ENCODE measurements at places on chromosomes 7 and 10.

DNA sequence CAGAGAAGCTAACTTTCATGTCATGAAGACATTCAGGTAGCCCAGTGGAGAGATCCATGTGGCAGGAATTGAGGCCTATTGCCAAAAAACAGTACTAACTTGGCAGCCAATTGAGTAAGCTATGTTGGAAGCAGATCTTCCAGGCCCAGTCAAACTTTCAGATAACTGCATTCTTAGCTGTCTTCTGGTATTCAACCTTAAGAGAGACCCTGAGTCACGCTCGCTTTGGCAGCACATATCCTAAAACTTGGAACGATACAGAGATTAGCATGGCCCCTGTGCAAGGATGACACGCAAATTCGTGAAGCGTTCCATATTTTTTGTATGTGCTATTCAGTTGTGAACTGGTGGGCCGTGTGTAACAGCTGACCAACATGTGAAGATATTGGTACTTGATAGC lies 17.6 kb upstream of the ZNF518A start:
- DNase-seq, result no peak

DNA sequence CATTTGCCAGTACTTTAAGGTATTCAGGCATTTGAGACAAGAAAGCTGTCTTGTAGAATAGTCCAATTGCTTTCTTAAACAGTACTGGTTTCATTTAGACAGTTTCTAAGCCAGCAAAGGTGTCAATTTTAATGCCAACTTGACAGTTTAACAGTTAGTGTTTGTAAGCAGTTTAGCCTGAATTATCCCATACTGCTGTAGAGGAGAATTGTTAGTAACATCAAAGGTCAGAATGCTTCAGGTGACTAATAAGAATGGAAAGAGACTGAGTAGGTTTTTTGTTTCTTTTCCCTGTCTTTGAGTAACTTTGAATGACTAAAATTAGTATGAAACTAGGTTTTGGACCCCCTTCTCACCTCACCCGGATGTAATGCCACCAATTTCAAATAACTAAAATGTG lies 29.5 kb upstream of the VDAC2 start:
- no peak for DNase-seq

GRCh38 chr10:48725708-48726107 lies 41.0 kb downstream of the WDFY4 start:
- DNase-seq, result no peak

- DNase-seq, result no peak
Observed at GRCh38 chr10:58796242-58796641, 283.6 kb downstream of the BICC1 start.

DNA sequence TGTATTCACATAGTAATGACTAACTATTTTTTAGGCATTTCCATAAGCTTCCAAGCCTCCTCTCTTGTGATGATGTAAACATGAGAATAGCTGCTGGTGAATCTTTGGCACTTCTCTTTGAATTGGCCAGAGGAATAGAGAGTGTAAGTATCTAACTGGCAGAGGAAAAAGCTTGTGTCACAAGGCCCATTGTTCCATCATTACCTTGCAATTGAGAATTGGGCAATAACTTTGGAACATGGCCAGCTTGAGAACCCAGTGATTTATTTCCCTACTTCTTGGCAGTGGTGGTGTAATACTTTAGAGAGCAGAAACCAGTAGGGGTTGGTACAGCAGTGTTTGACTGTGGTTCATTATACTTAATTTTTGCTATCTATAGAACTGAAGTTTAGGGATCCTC lies 12.0 kb downstream of the IFRD1 start:
- no peak for DNase-seq

DNA sequence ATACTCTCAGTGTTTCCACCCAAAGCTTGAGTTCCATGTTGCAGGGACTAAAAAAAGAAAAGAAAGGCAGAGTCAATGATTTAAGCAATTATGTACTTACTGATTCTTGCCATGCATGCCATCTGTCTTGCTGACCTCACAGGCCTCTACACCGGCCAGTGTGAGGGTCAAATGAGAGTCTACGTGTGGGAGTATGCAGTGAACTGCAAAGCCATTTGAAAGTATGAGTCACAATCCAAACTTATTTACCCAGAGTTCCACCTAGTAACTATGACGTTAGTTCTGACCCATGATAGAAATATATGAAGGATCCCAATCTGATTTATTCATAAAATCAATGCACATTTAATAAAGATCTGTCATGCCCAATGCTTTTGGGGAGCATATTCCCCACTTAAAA lies 26.5 kb downstream of the PDE1C start:
- no peak for DNase-seq

DNA sequence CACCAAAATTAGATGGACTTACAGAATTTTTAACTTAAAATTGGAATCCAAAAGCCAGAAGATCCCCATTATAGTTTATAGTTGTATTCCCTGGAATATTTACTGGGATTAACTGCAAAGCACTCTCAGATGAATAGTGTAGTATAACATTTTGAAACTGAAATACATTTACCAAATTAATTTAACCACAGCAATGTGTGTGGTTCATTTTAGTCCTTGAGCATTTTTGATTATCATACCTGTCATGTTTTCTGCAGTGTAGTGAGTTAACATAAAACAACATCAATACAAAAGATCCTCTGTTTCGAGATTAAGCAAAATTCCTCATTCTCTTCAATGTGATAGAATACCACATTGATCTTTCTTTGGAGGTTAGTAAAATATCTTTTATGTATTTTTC lies 3.7 kb downstream of the VIM start:
- no peak for DNase-seq

DNA sequence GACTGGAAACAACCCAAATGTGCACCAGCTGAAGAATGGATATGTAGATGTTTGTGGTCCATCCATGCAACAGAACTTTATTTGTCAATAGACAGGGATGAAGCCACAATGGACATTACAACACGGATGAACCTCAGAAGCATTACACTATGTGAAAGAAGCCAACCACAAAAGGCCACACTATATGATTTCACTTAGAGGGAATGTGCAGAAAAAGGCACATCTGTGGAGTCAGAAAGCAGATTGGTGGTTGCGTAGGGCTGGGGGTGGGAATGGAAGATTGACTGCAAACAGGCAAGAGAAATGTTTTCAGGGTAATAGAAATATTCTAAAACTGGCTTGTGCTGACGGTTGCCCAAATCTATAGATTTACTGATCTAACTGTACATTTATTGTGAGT lies 34.3 kb upstream of the WASHC2A start:
- DNase-seq, result no peak

- DNase-seq, result no peak
Observed at GRCh38 chr7:70695795-70696083, 436.2 kb upstream of the GALNT17 start.

DNA sequence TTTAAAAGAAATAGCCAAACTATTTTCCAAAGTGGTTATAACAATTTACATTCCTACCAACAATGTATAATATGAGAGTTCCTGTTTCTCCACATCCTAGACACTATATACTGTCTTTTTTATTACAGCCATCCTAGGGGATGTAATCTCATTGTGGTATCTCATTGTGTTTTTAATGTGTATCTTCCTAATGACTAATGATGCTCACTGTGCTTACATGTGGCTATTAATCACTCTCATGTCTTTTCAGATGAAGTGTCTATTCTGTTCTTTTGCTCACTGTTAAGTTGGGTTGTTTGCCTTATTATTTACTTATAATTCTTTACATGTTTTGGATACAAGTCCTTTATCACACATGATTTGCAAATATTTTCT lies 71.8 kb downstream of the ZNF438 start:
- no peak for DNase-seq

DNA sequence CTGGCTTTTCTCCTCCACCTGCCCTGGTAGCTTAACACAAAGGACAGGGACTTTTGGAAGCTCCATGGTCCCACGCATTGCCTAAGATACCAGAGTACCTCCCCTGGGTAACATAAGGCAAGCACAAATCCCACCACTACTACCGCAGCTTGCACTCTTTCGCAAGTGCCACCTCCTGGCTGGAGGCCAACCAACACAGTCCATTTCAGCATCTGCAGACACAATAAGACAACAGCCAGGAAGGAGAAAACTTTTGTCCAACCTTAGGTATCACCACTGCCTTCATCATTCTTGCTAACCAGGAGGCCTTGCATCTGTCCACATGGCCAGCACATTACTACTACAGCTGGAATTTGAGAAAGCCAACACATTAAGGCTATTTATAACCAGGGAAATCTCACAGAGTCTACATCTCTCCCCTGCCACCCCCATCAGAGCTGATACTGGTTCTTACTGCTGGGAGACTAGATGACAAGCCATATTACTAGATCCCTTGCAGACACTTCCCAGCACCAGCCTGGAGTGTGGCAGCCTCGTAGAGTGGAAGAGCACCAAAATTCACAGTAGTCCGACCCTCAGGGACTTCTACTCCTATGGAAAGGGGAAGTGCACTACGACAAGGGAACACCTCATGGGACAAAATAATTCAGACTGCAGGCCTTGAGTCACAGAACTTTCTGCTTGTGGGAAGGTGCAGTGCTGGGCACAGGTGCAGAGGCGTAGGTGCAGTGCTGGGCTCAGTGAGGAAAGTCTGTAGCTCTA lies 39.8 kb upstream of the CDK13 start:
- no peak for DNase-seq
